Right lobe of liver (tissue), 6 donors: ENCODE measurements at places on chromosomes 5 and 9.

- no peak for DNase-seq
Measured at GRCh38 chr5:128632264-128632663, 94.2 kb upstream of the FBN2 start.

DNA sequence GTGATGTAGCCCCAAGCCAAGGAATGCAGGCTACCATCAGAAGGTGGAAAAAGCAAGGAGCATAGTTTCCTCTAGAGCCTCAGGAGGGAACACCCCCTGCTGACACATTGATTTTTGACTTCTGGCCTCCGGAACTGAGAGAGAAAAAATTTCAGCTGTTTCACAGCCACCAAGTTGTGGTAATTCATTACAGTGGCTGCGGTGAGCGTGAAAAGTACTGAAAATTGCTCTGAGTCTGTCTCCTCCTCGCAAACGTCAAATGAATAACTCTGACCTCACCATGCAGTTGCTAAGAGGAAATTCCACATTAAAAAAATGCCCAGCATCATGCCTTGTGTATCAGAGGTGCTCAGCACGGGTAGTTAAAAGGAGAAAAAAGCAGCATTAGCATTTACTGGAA is 277.9 kb upstream of the MSX2 start:
- DNase-seq, result no peak

- peak; percentile 75 for DNase-seq
Measured at GRCh38 chr9:129888293-129889121, 53.2 kb downstream of the USP20 start.

GRCh38 chr5:15601274-15601673 is 101.3 kb downstream of the FBXL7 start:
- DNase-seq, result no peak

DNA sequence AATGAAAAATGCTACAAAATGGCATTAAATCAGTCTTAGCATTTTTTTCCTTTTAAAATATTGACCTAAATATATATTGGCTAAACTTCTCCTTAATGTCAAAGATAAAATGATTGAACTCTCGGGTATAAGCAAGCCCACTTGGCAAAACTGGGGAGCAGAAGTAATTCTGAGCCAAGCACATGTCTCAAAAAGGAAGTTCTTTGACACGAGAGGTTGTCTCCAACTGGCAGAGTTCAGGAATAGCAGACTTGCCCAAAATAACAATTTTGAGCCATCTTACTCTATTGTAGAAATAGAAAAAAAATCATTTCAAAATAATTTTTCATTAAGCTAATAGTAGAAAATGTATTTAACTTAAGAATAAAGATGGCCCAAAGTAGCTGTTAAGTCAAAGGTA is 10.4 kb upstream of the MLLT3 start:
- DNase-seq, result no peak

- DNase-seq, result no peak
Measured at GRCh38 chr5:138661991-138662434, 86.8 kb upstream of the HSPA9 start.

- DNase-seq, result no peak
Measured at GRCh38 chr5:158905281-158905680, 194.4 kb downstream of the EBF1 start.

DNA sequence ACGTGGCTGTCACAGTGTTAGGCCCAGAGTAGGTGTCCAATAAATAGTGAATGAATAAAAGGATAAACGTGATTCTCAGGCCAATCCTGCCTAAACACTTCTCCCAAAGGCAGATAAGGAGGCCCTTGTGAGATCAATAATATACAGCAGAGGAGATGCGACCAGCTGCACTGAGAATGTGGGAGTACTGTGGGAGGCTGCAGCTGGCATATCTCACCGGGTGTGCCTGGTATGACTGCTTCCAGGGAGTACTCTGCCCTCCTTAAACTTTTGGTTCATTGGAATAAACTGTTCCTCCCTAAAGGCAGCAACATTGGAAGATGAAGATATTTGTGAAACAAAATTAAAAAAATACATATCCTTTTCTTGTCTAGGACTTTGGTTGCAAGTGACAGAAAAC is 57.1 kb upstream of the PTPN3 start:
- no peak for DNase-seq

DNA sequence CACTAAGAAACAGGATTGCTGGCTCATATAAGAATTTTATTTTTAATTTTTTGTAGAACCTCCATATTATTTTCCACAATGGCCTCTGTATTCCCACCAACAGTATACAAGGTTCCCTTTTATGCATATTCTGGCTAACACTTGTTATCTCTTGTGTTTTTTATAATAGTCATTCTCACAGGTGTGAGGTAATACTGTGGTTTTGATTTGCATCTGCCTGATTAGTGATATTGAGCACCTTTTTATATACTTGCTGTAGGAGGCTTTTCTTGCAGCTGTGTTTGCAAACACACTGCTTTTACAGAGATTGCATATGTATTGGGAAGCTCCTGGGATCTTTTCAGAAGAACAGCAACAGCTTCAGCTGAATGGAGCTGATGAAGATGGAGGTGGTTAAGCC is 164.8 kb downstream of the DEPDC1B start:
- no peak for DNase-seq

DNA sequence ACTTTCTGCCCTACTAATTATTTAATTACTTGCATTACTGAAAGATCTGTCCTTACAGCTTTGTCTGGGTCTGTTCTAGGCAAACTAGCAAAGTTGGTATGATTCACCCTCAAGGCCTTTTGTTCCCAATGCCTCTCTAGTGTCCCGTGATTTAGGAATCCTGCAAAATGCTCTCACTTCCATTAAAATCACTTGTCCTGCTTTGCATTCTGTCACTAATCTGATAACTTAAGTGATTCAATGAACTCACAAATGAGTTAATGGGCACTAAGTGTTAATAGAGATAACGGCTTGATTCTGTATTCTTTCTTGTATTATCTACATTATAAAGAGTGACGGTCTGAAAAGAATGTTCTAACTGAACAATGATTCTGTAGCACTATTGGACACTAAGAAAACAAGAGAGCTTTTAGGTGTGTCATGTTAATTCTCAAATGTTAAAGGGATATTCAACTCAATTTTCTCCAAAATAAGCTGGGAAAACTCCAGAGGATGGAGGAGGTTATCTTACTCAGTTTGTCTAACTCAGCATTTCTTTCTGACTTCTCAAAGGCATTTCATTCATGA is 697.3 kb downstream of the CETN3 start:
- DNase-seq, result no peak

DNA sequence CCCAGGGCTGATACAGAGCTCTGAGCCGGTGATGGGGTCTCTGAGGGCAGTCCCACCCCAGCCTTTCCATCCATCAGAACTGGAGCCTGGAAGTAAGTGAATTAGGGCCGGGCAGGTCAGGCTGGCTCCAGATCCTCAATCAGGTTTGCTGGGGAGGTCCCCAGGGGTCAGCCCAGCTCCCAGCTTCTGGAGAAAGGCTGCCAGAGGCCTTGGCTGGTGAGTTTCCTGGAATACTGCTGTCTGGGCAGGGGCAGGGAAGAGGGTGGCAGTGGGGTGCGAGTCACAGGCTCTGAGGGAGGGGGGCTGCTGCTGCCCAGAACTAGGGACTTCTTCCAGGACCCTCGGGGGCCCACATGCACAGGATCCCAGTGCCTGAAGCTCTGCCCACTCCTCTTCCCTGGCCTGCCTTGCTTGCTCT is 200.6 kb upstream of the MVB12B start:
- peak; percentile 31 for DNase-seq

- peak; percentile 91 for DNase-seq
Measured at GRCh38 chr5:151745071-151745705, 13.2 kb downstream of the ATOX1 start.

DNA sequence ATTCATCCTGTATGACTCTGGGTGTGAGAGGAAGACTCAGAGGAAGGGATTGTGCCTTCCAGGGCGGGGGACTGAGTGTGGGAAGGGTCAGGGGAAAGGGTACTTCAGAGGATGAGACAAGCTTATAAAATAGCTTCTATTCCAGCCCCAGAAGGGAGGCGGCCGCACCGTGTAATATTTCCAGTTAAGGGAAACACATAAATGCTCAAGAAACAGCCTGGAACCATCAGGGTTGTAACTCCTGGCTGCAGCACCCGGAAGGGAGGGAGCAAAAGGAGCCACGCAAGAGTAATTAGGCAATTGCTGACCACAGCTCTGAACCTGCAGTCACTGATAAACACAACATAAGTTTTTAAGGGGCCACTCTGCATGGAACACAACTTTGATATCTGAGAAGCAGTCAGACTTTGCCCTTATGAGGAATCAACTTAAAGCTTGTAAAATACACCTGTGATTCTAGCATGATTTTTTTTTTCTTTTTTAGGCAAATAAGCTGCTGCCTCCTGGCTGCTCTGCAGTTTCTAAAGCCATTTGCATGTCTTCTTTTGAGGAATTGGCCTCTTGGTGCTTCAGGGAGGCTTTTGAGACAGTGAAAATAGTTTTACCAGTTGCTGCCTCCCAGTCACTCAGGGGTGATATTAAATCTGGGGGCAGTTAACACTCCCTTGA is 382.7 kb downstream of the ENC1 start:
- DNase-seq, result no peak

GRCh38 chr5:31084871-31085270 is 108.6 kb upstream of the CDH6 start:
- DNase-seq, result no peak

GRCh38 chr9:130432796-130433167 is 12.0 kb upstream of the ASS1 start:
- DNase-seq, result peak; percentile 79

GRCh38 chr5:42321785-42322184 is 101.5 kb upstream of the GHR start:
- DNase-seq, result no peak

DNA sequence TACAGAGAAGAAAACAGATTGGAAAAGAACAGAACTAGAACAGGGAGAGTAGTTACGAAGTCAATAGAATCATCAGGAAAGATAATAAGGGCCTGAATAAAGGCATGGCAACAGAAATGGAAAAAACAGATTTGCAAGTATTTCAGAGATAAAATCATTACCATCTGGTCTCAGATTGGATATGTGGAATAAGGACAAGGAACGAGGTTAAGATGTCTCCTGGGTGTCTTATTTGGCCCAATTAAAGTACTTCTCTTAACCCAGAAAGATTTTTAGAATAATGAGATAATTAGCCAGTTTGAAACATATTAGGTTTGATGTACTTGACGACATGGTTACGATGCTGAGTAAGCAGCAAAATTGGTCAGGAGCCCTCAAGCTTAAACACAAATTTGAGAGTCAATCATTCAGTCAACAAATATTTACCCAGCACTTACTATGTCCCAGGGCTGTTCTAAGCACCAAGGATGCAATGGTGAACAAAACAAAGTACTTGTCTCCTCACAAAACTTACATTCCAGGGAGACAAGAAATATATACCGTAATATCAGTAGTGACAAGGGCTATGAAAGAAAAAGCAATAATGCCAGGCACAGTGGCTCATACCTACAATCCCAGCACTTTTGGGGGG is 18.3 kb downstream of the RICTOR start:
- DNase-seq, result no peak

GRCh38 chr5:91132550-91132949 is 250.6 kb downstream of the ARRDC3 start:
- DNase-seq, result no peak

DNA sequence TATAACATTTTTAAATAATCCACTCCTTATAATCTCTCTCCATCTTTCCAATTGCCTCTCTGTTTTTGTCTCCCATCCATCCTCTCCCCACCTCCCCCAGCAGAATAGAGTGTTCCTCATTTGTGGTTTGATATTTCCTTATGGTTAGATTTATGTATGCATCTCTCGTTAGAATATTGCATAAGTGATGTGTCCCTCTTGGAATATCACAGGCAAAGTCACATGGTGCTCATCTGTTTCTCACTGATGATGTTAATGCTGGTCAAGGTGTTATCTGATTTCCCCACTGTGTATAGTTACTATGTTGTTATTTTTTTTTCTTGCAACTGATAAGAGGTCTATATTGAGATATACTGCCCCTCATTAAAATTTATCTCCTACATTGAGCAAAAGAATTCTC is 3.1 kb upstream of the LRRC70 start:
- DNase-seq, result no peak

GRCh38 chr9:109846776-109847175 is 66.8 kb downstream of the PALM2AKAP2 start:
- no peak for DNase-seq

GRCh38 chr9:76969716-76970115 is 49.7 kb upstream of the FOXB2 start:
- DNase-seq, result no peak

- no peak for DNase-seq
Measured at GRCh38 chr5:168031614-168032013, 259.8 kb upstream of the WWC1 start.

- no peak for DNase-seq
Measured at GRCh38 chr9:78685471-78685870, 388.5 kb downstream of the PSAT1 start.

DNA sequence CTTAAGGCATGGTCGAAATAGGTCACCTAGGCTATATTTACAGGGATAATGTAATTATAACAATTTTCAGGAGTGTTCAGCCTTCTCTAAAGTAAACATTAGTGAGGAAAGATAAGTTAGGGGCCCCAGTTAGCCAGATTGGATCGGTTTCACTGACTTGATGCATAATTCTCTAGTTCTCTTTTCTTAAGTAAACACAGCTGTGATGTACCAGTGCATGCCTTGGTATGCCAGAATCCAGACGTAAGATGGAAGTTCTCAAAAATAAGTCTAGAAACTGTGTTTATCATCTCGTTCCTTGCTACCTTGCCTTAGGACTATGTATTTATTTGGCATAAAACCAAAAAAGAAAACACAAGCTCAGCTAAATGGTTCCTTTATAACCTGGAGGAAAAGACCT is 442.2 kb upstream of the CLINT1 start:
- DNase-seq, result no peak

- DNase-seq, result no peak
Measured at GRCh38 chr5:6235726-6236125, 142.6 kb downstream of the MED10 start.

GRCh38 chr5:122492675-122493074 is 180.6 kb downstream of the SNCAIP start:
- no peak for DNase-seq

DNA sequence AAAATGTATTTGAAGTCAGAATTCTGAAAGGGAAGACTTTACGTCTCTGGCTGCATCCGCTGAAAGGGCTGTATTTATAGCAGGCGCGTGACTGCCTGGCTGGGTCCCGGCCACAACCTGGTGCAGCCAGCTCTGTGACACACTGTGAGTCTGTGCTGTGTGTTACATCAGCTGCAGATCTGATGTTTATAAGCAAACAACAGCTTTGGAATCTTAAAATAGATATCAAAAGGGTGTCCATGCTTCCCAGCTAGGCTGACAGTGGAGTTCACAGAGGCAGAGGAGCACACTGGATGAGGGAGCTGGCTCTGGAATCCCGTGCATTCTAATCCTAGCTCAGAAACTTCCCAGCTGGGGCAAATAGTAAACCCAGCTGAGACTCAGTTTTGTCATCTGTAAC is 433.4 kb upstream of the BRINP1 start:
- DNase-seq, result no peak

GRCh38 chr9:121242219-121242958 is 25.6 kb upstream of the GSN start:
- no peak for DNase-seq

DNA sequence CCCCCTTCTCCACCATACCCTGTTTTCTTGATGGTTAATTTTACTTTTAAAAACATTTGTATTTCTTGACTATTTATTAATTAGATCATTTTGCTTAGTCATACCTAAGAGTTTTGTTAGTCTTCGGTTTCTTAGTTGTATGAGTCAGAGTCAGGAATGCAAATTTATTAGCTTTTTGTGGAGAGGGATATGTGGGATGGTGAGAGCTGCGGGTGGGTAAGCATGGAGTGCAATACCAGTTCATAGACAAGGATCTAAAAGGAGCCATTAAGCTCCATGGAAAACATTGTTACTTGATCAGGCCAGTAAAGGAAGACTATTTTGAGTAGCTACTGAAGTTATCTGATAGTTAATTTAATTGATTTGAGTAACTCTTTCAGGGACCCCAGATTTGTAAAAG is 77.5 kb downstream of the ZSWIM6 start:
- DNase-seq, result no peak
